ENCODE measurements at places on chromosomes 4 and X. TPM values are rescaled to one million over a fixed set of nuclear protein-coding genes. Genes with fewer than 3 reads are reported as not detected.

Gene HS3ST1
- total RNA-seq: 6.6 TPM

- no peaks in the 10 kb centered on the region for H3K36me3 ChIP-seq
- no peak overlapping the region for H3K27ac ChIP-seq
- DNase-seq: no peak
- no peaks in the 10 kb centered on the region for H3K4me1 ChIP-seq
- no peaks in the 10 kb centered on the region for H3K27me3 ChIP-seq
Measured at GRCh38 chr4:152806501-152807125, 26.9 kb downstream of the ARFIP1 start.

- H3K27me3 ChIP-seq: no peaks in the 10 kb centered on the region
- no peaks in the 10 kb centered on the region for H3K36me3 ChIP-seq
- H3K4me3 ChIP-seq: no peak overlapping the region
- H3K4me1 ChIP-seq: peaks cover 4% of the 10 kb centered on the region
Measured at GRCh38 chr4:164771088-164771487, 17.2 kb downstream of the SMIM31 start.

- no peaks in the 10 kb centered on the region for H3K4me1 ChIP-seq
- H3K27me3 ChIP-seq: no peaks in the 10 kb centered on the region
- H3K4me3 ChIP-seq: no peak overlapping the region
- H3K36me3 ChIP-seq: no peaks in the 10 kb centered on the region
Measured at GRCh38 chr4:56040842-56041241, 92.1 kb downstream of the CEP135 start.

Gene MAGEA1
- not detected for total RNA-seq

Gene NPY2R
- 1.2 TPM for total RNA-seq

- H3K36me3 ChIP-seq: no peaks in the 10 kb centered on the region
- H3K4me1 ChIP-seq: no peaks in the 10 kb centered on the region
- H3K27ac ChIP-seq: no peak overlapping the region
- no peaks in the 10 kb centered on the region for H3K27me3 ChIP-seq
- no peak overlapping the region for H3K4me3 ChIP-seq
Measured at GRCh38 chr4:37338972-37339371, 94.4 kb downstream of the NWD2 start.

- no peak overlapping the region for H3K4me3 ChIP-seq
- H3K36me3 ChIP-seq: no peaks in the 10 kb centered on the region
- H3K27me3 ChIP-seq: no peaks in the 10 kb centered on the region
- peak; percentile 42 for DNase-seq
Measured at GRCh38 chr4:163681208-163681821, 186.8 kb downstream of the TMA16 start.

DNA sequence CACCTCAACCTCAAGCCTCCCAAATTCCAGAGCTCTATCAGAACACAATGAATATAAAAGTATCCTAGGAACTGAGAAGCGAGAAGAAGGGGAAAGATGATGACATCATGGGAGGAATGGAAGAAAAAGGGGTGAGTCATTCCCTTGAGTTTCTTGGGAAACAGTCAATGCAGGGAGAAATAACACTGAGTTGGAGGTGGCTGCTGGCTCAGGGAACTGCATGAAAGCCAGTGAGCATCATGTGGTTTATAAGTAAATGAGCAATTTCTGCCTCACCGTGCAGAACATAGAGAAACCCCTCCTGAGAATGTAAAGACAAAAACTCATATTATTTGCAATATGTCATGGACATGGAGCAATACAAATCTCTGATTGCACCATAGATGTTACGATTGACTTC lies 73.3 kb downstream of the SHOX start:
- no peak overlapping the region for H3K4me3 ChIP-seq
- DNase-seq: no peak
- no peaks in the 10 kb centered on the region for H3K36me3 ChIP-seq
- no peaks in the 10 kb centered on the region for H3K4me1 ChIP-seq
- H3K27me3 ChIP-seq: no peaks in the 10 kb centered on the region

Gene XKRX
- 1.0 TPM for total RNA-seq

Gene TACR3
- total RNA-seq: not detected

Measured in colonic mucosa (tissue), 4 donors.